ENCODE measurements at places on chromosomes 13 and 19. TPM values are rescaled to one million over a fixed set of nuclear protein-coding genes. Genes with fewer than 3 reads are reported as not detected.
A peak's percentile ranks its signal among the peaks of the same experiment; 100 is the strongest.

GRCh38 chr19:8517551-8518442 is 3.8 kb upstream of the ZNF414 start:
- H3K27me3 ChIP-seq, result no peaks in the 10 kb centered on the region
- no peak overlapping the region for H3K4me3 ChIP-seq
- peaks cover 14% of the 10 kb centered on the region for H3K4me1 ChIP-seq

DNA sequence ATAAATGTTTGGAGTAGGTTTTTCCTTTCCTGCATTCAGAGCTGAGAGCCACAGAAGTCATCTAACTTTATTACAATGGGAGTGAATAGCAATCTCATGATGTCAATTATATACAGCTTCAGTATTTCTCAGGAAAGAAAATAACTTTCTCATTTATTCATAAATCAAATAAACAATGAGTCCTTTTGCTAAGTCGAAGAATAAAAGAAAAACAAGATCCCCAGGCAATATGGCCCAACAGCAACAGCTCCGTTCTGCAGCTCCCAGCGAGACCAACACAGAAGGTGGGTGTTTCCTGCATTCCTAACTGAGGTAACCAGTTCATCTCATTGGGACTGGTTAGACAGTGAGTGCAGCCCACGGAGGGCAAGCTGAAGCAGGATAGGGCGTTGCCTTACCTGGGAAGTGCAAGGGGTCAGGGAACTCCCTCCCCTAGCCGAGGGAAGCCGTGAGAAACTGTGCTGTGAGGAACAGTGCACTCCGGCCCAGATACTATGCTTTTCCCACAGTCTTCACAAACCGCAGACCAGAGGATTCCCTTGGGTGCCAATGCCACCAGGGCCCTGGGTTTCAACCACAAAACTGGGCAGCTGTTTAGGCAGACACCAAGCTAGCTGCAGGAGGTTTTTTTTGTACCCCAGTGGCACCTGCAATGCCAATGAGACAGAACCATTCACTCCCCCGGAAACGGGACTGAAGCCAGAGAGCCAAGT is 128.2 kb downstream of the SLITRK1 start:
- H3K27ac ChIP-seq, result peak overlapping the region; percentile 86
- peak; percentile 66 for DNase-seq
- peaks cover 27% of the 10 kb centered on the region for H3K4me1 ChIP-seq
- H3K36me3 ChIP-seq, result no peaks in the 10 kb centered on the region

DNA sequence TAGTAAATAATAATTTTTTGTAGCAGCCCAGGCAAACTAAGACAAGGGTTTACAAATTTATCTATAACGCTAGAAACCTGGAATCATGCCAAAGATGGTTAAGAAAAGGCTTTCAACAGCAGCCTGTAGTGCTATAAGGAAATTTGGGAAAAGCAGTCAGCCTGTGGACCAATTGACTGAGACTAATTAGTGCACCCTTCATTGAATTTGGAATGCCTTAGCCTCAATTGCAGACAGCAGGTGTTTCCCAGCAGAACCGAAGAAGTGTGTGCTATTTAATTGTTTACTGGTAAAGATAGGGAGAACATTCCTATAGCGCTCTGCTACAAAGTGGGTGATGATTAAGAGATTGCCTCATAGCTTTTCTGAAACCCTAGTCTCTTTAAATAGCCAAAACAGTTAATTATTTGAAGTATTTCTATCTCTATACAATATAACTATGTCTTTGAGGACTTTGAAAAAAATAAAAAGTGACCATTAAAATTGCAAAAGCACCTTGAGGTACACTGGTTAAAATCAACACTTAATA is 1884.3 kb upstream of the PCDH20 start:
- H3K27me3 ChIP-seq, result no peaks in the 10 kb centered on the region
- no peaks in the 10 kb centered on the region for H3K36me3 ChIP-seq
- H3K4me1 ChIP-seq, result no peaks in the 10 kb centered on the region
- DNase-seq, result no peak
- H3K4me3 ChIP-seq, result no peak overlapping the region
- H3K27ac ChIP-seq, result no peak overlapping the region

DNA sequence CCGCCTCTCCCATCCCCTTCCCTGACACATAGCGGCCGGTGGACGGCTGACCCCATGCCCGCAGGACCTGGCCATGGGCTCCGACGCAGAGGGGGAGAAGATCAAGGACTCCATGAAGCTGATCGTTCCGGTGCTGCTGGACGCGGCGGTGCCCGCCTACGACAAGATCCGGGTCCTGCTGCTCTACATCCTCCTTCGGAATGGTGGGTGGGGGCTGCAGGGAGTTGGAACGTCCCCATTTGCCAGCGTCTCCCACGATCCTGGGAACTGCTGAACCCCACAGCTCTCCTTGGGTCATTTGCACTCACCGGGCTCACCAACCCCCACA is 7.6 kb downstream of the STXBP2 start:
- H3K4me1 ChIP-seq, result no peaks in the 10 kb centered on the region
- no peak overlapping the region for H3K27ac ChIP-seq
- no peak overlapping the region for H3K4me3 ChIP-seq
- H3K36me3 ChIP-seq, result no peaks in the 10 kb centered on the region
- no peak for DNase-seq

Gene B3GNT3
- not detected for total RNA-seq

Gene SMIM17
- total RNA-seq, result not detected

Gene TEX101
- not detected for total RNA-seq

Gene MEIS3
- 50.8 TPM for total RNA-seq

DNA sequence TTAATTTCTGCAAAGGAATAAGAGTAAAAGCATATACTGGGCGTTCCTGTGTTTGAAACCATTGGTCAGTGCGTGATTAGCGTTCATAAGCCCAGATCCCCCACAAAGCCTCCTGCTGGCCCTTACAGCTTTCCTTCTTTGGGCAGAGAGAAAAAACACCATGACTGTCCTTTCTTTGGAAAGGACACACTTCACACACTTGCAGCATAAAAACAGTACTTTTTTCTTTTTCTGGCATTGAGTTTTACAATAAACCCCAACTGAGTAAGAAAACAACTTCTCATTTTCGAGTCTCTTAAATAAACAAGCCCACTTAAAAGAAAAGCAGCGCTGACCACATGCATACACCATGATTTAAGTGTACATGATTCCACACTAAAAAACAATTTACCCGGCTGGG is 35.8 kb downstream of the SMAD9 start:
- no peak overlapping the region for H3K4me3 ChIP-seq
- H3K27me3 ChIP-seq, result no peaks in the 10 kb centered on the region
- H3K27ac ChIP-seq, result no peak overlapping the region
- peaks cover 2% of the 10 kb centered on the region for H3K36me3 ChIP-seq
- peak; percentile 14 for DNase-seq

- no peaks in the 10 kb centered on the region for H3K4me1 ChIP-seq
- H3K4me3 ChIP-seq, result no peak overlapping the region
Measured at GRCh38 chr19:33804021-33804799, 7.5 kb downstream of the KCTD15 start.

- peak; percentile 73 for DNase-seq
- peaks cover 3% of the 10 kb centered on the region for H3K36me3 ChIP-seq
- no peak within 1 kb of the TSS for H3K27ac ChIP-seq
- H3K27me3 ChIP-seq, result no peaks in the 10 kb centered on the region
Measured at GRCh38 chr19:18419195-18419698, at the start of gene SSBP4. TSS of gene SSBP4 (plus strand) at chr19:18419398. CDS start at chr19:18419649, 251 bp downstream.

Gene PEAK3
- not detected for total RNA-seq

GRCh38 chr19:16620018-16620417 is 8.0 kb downstream of the MED26 start:
- peaks cover 24% of the 10 kb centered on the region for H3K36me3 ChIP-seq
- H3K27ac ChIP-seq, result no peak overlapping the region
- no peak overlapping the region for H3K4me3 ChIP-seq

- peaks cover 17% of the 10 kb centered on the region for H3K4me1 ChIP-seq
- H3K4me3 ChIP-seq, result no peak overlapping the region
- H3K27ac ChIP-seq, result no peak overlapping the region
Measured at GRCh38 chr13:44879452-44880058, 109.7 kb downstream of the NUFIP1 start.

DNA sequence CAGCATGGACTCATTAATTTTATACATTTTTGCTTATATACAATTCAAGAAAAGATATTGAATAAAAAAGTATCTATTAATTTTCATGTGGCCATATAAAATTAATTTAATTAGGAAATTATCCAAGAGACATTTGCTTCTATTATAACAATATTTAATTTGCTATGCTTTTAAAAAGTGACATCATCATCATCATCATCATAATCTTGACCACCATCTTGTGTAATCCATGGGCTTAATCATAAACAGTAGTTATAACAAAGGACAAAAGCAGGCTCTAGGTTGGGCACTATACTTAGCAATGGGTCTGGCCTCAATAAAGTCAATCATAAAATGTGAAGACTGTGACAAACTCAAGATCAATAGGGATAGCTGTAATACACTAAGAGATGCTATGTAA is 1031.6 kb downstream of the SLITRK1 start:
- H3K27ac ChIP-seq, result no peak overlapping the region
- H3K36me3 ChIP-seq, result no peaks in the 10 kb centered on the region
- H3K27me3 ChIP-seq, result no peaks in the 10 kb centered on the region
- DNase-seq, result no peak
- no peaks in the 10 kb centered on the region for H3K4me1 ChIP-seq

Data from SJSA1 (cell line).